ENCODE measurements at places on chromosomes 1 and 21.

GRCh38 chr21:41671859-41672542 is 94.9 kb downstream of the RIPK4 start:
- DNase-seq, result no peak

GRCh38 chr1:157226739-157227138 is 88.5 kb upstream of the ETV3 start:
- no peak for DNase-seq

- no peak for DNase-seq
Measured at GRCh38 chr1:199909137-199909536, 118.4 kb upstream of the NR5A2 start.

GRCh38 chr1:70685300-70686286 is 274.5 kb downstream of the CTH start:
- peak; percentile 55 for DNase-seq

GRCh38 chr1:96583903-96584302 is 137.7 kb upstream of the PTBP2 start:
- DNase-seq, result no peak

- no peak for DNase-seq
Measured at GRCh38 chr1:97136996-97137395, 415.4 kb downstream of the PTBP2 start.

DNA sequence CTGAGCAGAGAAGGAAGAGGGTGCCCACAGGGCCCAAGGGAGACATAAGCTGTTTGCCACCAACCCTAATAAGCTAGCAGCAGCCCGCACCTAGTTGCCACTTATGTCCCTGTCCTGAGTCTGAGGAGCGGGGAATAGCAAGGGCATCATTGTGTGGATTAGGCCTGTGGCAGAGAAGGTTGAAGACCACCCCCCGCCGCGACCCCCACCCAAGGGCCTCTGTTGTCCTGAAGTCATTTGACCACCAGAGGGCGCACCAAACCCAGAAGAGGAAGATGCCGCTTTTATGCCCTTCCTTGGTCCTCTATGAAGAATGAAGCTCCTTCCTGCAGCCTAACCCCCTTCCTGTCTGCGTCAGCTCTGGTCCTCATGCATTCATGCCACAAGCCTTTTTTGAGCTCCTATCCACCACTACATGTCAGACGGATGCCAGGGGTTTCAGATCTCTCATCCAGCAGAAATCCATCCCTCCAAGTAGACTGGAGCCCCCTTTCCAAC is 16.6 kb downstream of the RHBG start:
- DNase-seq, result peak; percentile 81

Measured in germinal center (tissue), 1 donor.